Activated naive CD4-positive, alpha-beta T cell treated with anti-CD3 and anti-CD28 coated beads, Interleukin-2, amount 50 U/mL, for 16 hours (primary cell): ENCODE measurements at places on chromosomes 13 and 19.

DNA sequence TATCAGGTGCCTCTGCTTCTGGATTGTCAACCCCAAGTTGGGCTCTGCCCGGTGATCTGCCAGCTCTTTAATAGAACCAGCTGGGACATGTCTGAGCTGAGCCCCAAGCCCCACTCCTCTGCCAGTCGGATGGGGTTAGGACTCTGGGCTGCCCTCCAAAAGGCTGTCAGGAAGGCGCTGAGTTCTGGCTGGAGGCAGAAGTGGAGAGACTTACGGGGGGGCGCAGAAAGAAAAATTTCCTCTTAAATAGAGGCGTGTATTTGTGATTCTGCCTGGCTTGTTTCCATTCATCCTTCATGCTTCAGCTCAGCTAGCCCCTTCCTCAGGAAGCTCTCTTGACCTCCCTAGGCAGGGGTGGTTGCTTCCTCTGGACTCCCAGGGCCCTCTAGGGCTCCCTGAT is 985 bp upstream of the KCNK6 start:
- no peak for DNase-seq

- DNase-seq: no peak
Measured at GRCh38 chr13:26987486-26988013, 184.1 kb downstream of the USP12 start.

DNA sequence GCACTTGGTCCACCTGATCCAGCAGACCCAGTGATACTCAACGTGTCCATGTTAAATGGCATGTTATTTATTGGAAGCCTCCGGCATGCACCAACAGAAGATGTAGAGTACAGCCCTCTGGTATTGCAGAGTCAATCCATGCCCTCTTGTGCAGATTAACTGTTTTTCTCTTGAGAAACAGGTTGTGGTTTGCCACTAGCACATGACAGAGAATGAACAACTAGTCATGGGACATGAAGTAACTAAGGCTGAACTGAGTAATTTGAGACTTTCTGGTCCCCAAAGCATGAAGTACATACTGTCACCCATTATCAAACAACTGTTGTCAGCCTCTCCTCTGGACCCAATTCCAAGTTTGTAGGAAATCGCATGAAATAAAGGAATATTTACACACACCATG is 3.2 kb downstream of the ZNF562 start:
- no peak for DNase-seq

DNA sequence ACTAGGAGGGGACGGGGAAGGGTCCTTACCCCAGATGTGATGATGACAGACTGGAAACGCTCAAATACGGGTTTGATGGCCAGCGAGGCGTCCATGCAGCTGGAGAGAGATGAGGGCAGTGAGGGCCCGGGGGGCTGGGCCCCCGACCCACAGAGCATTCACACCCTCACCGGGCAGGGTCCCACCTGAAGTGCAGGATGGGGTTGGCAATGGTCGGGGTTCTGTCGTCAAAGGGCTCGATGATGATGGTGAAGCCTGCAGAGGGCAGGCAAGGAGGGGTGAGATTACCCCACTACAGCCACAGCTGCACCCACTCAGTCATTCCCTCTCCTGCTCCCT is 13.0 kb downstream of the ERCC2 start:
- DNase-seq: no peak

DNA sequence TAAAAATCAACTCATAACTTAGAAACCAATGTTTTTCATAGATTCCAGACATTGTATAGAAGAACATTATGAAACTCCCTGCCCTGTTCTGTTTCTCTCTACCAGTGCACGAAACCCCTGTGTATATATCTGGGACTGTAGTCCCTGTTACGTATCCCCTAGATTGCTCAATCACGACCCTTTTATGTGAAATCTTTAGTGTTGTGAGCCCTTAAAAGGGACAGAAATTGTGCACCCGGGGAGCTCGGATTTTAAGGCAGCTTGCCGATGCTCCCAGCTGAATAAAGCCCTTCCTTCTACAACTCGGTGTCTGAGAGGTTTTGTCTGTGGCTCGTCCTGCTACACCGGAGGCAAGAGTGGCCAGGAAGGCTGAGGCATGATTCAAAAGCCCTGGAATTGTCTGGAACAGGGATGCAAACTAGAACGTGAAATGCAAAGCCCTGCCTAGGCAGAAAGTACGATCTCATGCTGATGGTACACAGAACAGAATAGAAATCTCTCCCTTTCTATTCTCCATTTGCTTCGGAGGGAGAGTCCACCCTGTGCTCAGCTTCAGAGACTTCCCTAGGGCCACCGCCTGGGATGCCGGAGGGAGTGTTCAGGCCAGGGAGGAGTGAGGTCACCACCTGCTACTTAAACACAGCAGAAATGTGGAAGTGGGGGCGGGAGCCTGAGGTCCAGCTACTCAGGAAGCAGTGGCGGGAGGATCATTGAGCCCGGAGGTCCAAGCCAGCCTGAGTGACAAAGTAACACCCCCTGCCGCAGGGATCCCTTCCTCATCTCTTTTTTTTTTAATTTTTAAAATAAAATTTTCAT is 758 bp upstream of the ZNF888 start:
- no peak for DNase-seq

- no peak for DNase-seq
Measured at GRCh38 chr19:10191347-10191746, 3.4 kb downstream of the DNMT1 start.
